ENCODE measurements at places on chromosomes 11 and 22.

DNA sequence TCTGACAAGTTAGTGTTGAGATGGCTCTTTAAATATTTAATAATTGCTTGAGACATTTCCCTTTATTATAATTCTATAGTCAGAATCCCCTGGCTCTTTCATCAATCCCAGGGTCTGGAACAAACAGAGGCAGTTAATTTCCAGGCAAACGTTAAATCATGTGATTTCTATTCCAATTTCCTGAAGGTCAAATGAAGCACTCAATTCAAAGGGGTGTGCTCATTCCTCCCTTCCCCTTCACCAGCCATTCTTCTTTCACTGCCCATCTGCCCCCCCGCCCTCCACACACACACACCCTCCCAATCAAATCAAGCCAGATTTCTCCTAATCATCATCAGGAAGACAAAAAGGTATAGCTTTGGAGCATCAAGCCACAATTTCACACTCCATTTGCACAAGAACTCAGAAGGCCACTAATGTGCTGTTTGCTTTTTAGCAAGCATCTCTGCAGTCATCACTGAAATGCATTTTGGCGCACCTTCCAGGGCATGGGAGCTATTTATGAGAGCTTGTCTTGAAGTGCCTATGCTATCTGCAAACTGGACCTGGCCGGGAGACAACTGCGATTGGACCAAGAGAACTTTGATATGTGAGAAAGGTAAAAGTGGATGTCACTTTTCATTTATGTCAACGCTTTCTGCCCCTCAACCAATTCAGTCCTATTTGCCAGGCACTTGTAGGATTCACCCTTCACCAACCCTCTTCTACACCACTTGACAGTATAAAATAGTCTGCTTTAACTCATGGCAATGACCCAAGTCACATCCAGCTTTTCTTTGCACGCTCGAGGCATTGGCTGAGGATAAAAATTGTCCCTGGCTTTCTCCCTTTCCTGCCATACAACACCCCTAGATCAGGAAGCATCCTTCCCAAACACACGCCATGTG is 315.1 kb upstream of the API5 start:
- DNase-seq, result no peak

GRCh38 chr11:129319201-129319600 is 56.4 kb upstream of the BARX2 start:
- DNase-seq, result no peak

DNA sequence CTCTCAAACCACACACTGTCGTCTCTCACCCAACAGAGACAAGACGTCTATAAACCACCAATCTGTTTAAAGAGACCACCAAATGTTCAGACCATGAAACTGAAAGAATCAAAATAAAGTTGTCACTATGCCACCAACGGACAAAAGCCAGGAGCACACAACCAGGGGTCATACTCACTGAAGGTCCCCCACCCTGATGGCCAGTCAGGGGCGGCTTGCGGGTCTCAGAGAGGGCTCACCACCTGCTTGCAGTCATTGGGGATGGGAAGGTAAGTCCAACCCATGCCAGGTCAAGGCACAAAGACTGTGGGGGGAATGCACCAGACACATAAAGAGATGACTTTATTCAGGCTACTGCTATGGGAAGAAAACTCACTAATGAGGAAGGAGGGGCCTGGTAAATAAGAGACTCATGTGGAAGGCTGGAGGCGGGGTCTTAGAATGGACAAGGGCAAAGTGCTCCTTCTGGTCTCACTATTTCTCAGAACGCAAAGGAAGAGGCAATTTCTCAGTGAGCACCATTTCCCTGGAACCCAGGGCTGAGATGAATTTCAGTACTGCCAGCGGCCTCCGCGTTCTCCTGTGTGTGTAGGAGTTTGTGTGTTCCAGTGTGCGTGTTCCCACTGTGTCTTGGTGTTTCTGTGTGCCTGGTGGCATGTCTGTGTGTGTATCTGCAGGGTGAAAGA is 17.3 kb downstream of the SCARF2 start:
- DNase-seq, result no peak

DNA sequence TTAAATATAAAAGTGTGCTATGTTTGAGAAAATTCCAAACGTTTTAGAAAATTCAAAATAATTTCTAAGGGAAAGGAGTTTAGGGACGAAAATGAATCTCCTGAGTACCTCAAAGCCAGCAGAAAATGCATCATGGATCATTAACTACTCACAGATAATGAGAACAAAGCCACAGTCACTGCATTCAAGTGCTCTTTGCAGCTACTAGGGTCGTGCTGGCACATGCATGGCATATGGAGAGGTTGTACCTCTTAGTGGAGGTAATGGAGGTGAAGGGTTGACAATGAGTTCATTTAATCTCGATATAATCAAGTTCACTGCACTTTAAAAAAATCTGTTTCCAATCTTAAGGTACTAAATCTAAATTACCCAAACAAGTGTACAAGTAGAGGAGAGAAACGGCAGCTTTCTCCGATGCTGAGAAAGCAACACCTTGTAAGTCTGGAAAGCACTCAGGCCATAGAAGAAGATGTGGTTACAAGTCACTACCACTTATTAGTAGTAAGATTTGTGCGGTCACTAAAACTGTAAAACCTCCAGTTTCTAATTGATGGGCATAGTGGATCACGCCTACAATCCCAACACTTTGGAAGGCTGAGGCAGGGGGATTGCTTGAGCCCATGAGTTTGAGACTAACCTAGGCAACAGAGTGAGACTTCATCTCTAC is 261.1 kb upstream of the ANO3 start:
- DNase-seq, result no peak
